ENCODE measurements at places on chromosomes 1 and 21. TPM values are rescaled to one million over a fixed set of nuclear protein-coding genes. Genes with fewer than 3 reads are reported as not detected.

Gene SLFNL1
- 0.52 TPM for total RNA-seq

Gene CELA2A
- not detected for total RNA-seq

Gene ADORA1
- 1.1 TPM for total RNA-seq

Gene LCE6A
- total RNA-seq = not detected

Gene LRRC40
- 14.7 TPM for total RNA-seq

Gene KHDRBS1
- total RNA-seq = 86.9 TPM

Gene TMEM269
- not detected for total RNA-seq

Gene NUCKS1
- 114 TPM for total RNA-seq

Gene ALPL
- 1.2 TPM for total RNA-seq

Gene SZT2
- total RNA-seq = 27.0 TPM

Gene MARK1
- 24.4 TPM for total RNA-seq

Gene RPL11
- 825 TPM for total RNA-seq

DNA sequence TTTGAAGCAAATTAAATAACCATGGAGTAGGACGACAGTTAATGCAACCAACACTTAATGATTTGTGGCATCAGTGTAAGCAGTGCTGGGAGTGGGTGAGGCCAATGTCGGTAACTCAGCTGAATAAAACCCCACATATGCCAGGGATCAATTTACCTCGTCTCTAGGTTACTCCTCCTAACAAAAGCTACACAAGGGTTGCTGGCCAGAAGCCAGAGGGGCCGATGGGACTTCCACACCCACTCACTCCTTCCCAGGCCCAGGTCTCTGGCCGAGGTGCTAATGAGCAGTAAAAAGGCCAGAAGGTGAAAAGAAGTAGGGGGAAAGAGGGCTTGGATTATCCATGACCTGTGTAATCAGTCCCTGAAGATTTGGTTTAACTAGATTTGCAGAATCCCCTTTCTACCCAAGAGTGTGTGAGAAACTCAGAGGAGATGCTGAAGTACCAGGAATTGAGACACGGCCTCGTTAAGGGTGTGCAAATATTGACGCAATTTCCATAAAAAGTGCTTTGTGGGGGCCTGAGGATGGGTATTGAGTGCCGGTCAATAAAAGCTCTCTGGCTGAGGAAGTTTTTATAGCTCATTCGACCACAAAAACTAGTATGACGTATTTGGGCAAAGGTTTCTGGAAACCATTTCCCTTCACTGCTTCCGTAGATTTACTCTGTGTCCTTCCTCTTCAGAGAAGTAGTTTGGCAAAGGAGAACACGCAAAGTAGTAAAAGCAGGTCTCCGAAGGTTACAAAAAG lies 145.5 kb downstream of the TBX15 start:
- no peak overlapping the region for H3K27ac ChIP-seq
- no peak for DNase-seq
- no peak overlapping the region for H3K4me3 ChIP-seq
- H3K27me3 ChIP-seq = no peaks in the 10 kb centered on the region
- H3K36me3 ChIP-seq = no peaks in the 10 kb centered on the region
- no peaks in the 10 kb centered on the region for H3K4me1 ChIP-seq

- H3K27me3 ChIP-seq = no peaks in the 10 kb centered on the region
- no peak for DNase-seq
- H3K36me3 ChIP-seq = no peaks in the 10 kb centered on the region
- H3K4me1 ChIP-seq = no peaks in the 10 kb centered on the region
- H3K4me3 ChIP-seq = no peak overlapping the region
- H3K27ac ChIP-seq = no peak overlapping the region
Observed at GRCh38 chr1:241007668-241008067, 349.3 kb downstream of the RGS7 start.

GRCh38 chr1:88302843-88303486 lies 381.1 kb upstream of the PKN2 start:
- DNase-seq = no peak
- no peaks in the 10 kb centered on the region for H3K4me1 ChIP-seq
- H3K27ac ChIP-seq = no peak overlapping the region
- no peak overlapping the region for H3K4me3 ChIP-seq

DNA sequence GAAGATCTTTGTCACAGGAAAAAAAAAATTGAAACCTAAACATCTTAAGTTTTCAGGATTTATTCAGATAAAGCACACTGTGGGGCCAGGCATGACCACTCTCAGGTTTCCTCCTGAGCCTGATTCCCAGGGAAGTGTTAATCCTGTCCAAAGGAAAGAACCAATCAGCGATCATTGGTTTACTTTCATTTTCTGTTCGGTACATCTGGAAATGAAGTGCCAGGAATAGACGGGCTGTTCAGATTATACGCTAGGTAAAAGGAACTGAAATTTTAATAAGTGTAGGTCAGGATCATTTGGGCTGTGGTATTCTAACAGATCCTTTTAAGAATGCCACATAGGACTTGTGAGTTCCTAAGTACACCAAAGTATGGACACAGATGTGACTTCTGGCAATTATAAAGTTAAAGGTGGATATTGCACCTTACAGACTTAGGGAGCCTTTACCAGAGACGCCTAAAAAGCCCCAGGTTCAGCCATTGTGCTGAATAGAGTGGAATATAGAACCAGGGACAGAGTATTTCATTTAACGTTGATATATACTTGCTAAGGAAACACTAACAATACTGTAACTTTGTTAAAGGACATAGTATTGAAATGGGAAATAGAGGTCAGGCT lies 9.3 kb upstream of the CACYBP start:
- H3K4me3 ChIP-seq = peak overlapping the region; percentile 50
- no peak for DNase-seq
- no peaks in the 10 kb centered on the region for H3K4me1 ChIP-seq
- H3K27ac ChIP-seq = peak overlapping the region; percentile 72
- no peaks in the 10 kb centered on the region for H3K36me3 ChIP-seq

DNA sequence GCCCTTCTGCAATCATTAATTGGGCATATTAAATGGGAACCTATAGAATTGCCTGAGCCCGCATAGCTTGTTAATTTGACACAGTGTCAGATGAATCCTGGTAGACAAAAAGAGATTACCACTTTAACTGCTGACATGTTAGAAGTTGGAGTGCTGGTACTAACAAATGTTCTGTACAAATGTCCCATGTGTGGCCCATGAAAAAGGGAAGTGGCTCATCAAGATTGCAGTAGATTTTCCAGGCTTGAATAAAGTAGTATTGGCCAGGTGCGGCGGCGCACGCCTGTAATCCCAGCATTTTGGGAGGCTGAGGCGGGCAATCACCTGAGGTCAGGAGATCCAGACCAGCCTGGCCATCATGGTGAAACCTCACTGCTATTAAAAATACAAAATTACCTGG lies 45.6 kb downstream of the GNPAT start:
- H3K27ac ChIP-seq = no peak overlapping the region
- no peaks in the 10 kb centered on the region for H3K36me3 ChIP-seq
- no peaks in the 10 kb centered on the region for H3K4me1 ChIP-seq

GRCh38 chr1:247303216-247303615 lies 28.5 kb downstream of the ZNF496 start:
- no peaks in the 10 kb centered on the region for H3K4me1 ChIP-seq
- H3K27ac ChIP-seq = no peak overlapping the region
- peaks cover 83% of the 10 kb centered on the region for H3K36me3 ChIP-seq
- no peak overlapping the region for H3K4me3 ChIP-seq

DNA sequence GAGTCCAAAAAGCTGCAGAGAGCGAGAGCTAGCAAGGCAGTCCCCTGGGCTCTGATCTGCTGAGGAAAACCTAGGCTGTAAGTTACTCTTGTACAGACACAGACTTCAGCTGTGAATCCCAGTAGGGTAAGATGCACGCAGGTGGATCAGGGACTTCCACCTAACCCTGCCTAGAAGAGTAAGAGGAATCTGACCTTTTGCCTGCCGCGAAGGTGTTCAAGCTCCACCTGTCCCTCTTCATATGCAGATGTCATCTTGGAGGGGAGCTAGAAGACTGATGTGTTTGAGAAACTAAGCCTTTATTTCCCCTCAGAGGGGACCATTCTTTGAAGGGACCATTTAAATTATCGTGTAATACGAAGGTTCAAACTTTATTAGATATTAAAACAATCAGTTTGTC lies 108.6 kb upstream of the USP24 start:
- DNase-seq = no peak
- H3K27ac ChIP-seq = no peak overlapping the region
- H3K36me3 ChIP-seq = no peaks in the 10 kb centered on the region
- no peaks in the 10 kb centered on the region for H3K27me3 ChIP-seq

DNA sequence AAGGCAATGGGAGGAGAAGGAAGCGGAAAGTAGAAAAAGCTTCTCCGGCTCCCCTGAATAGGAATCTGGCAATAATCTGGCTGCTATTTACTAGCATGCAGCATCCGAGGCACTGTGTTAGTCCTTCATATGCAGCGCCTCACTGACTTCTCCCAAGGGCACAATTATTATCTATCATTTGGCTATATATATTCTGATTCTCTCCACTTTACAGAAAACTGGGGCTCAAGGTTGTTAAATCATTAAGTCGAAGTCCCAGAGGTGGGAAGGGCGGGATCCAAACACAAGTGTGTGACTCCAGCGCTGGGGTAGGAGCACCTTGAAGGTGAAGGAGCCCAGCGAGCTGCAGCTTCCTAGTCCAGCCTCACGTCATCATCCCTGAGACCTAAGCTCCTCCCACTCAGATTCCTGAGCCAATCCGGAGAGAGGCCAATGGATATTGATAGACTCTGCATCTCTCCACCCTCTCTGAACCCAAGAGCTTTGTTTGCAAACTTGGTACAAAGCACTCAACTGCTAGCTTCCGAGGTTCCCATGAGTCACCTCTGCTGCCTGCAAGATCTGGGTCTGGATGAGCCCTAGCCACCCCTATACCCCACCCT lies 16.6 kb upstream of the EYA3 start:
- H3K4me1 ChIP-seq = no peaks in the 10 kb centered on the region
- no peaks in the 10 kb centered on the region for H3K36me3 ChIP-seq
- H3K27ac ChIP-seq = no peak overlapping the region
- H3K4me3 ChIP-seq = peak overlapping the region; percentile 40
- no peak for DNase-seq

- no peaks in the 10 kb centered on the region for H3K27me3 ChIP-seq
- DNase-seq = no peak
- no peaks in the 10 kb centered on the region for H3K36me3 ChIP-seq
- H3K4me3 ChIP-seq = no peak overlapping the region
- H3K4me1 ChIP-seq = peaks cover 13% of the 10 kb centered on the region
- no peak overlapping the region for H3K27ac ChIP-seq
Observed at GRCh38 chr1:60898413-60898812, 183.9 kb upstream of the NFIA start.

- no peak for DNase-seq
- H3K4me1 ChIP-seq = peaks cover 16% of the 10 kb centered on the region
- no peak overlapping the region for H3K4me3 ChIP-seq
- no peaks in the 10 kb centered on the region for H3K27me3 ChIP-seq
- no peak overlapping the region for H3K27ac ChIP-seq
- peaks cover 7% of the 10 kb centered on the region for H3K36me3 ChIP-seq
Observed at GRCh38 chr1:235102993-235103411, 25.6 kb downstream of the TOMM20 start.

- H3K27me3 ChIP-seq = no peaks in the 10 kb centered on the region
- no peak overlapping the region for H3K27ac ChIP-seq
- no peaks in the 10 kb centered on the region for H3K4me1 ChIP-seq
- no peak for DNase-seq
Observed at GRCh38 chr1:108715932-108716331, 3.2 kb downstream of the FNDC7 start.

- no peak overlapping the region for H3K27ac ChIP-seq
- no peaks in the 10 kb centered on the region for H3K27me3 ChIP-seq
- no peak for DNase-seq
- H3K36me3 ChIP-seq = peaks cover 16% of the 10 kb centered on the region
- H3K4me3 ChIP-seq = no peak overlapping the region
Observed at GRCh38 chr1:32622806-32623681, 27.3 kb downstream of the ZBTB8OS start.

GRCh38 chr1:183824291-183824690 lies 19.4 kb downstream of the RGL1 start:
- H3K4me1 ChIP-seq = peaks cover 34% of the 10 kb centered on the region
- no peaks in the 10 kb centered on the region for H3K27me3 ChIP-seq
- peak overlapping the region; percentile 80 for H3K27ac ChIP-seq
- no peaks in the 10 kb centered on the region for H3K36me3 ChIP-seq
- no peak for DNase-seq

GRCh38 chr1:161495490-161495889 lies 9.8 kb upstream of the FCGR2A start:
- no peak for DNase-seq
- H3K4me1 ChIP-seq = no peaks in the 10 kb centered on the region
- H3K36me3 ChIP-seq = no peaks in the 10 kb centered on the region
- no peaks in the 10 kb centered on the region for H3K27me3 ChIP-seq
- no peak overlapping the region for H3K27ac ChIP-seq

DNA sequence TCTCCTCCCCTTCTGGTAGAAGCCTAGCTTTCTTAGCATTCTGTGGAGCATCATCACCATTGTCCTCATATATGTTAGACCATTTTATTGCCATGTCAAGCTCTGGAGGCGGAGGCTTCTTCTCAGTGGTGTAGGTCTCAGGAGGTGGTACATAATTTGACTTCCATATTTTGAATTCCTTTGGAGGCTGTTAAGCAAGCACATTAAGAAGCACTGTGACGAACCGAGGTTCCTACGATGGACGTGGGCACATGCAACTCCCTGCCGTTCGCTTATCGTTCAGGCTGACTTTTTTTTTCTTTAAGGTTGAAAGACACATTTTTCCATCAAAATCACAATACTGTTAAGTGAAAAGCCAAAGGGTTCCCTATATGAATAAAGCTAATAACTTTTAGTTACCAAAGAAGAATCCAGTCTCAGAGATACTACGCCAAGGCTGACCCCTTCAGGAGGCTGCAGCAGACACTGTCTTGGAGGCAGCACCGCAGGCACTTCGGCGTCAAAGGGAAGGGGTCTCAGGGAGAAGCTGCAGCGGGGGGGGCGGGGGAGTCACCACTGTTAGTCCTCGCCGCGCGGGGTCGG lies 835 bp downstream of the C1orf52 start:
- peak overlapping the region; percentile 84 for H3K27ac ChIP-seq
- peaks cover 25% of the 10 kb centered on the region for H3K36me3 ChIP-seq
- H3K4me3 ChIP-seq = peak overlapping the region; percentile 73

DNA sequence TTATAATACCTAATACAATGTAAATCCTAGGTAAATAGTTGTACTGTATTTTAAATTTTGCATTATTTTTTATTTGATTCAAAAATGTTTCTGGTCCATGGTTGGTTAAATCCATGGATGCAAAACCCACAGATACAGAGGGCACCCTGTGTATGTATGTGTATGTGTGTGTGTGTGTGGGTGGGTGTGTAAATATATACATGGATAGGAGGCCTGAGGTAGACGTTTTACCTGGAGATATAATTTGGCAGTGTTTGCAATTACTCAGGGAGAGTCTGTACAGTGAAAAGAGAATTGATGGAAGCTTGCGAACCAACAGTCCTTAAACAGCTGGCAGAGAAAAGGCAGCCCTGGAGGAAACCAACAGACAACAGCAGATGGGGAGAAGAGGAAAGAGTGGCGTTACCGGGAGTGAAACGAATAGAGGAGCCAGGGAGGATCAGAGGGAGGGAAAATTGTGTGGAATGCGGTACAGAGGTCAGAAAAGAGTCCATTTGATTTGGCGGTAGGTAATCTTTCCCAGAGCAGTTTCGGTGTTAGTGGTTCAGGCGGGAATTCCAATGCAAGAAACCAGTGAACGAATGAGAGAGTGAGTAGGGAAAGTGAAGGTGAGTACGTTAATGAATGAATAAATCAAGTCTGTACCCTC lies 47.9 kb upstream of the NBL1 start:
- DNase-seq = no peak
- H3K27me3 ChIP-seq = no peaks in the 10 kb centered on the region
- H3K36me3 ChIP-seq = no peaks in the 10 kb centered on the region
- peak overlapping the region; percentile 88 for H3K4me3 ChIP-seq

Data from esophagus muscularis mucosa (tissue), 4 donors.